ENCODE measurements at places on chromosomes 12 and 14. TPM values are rescaled to one million over a fixed set of nuclear protein-coding genes. Genes with fewer than 3 reads are reported as not detected.

Gene NUDT14
- total RNA-seq = 23.0 TPM

Gene AREL1
- 39.5 TPM for total RNA-seq

Gene RTL1
- total RNA-seq = not detected

GRCh38 chr14:50344876-50345563 is 32.9 kb downstream of the DMAC2L start:
- no peak for DNase-seq

DNA sequence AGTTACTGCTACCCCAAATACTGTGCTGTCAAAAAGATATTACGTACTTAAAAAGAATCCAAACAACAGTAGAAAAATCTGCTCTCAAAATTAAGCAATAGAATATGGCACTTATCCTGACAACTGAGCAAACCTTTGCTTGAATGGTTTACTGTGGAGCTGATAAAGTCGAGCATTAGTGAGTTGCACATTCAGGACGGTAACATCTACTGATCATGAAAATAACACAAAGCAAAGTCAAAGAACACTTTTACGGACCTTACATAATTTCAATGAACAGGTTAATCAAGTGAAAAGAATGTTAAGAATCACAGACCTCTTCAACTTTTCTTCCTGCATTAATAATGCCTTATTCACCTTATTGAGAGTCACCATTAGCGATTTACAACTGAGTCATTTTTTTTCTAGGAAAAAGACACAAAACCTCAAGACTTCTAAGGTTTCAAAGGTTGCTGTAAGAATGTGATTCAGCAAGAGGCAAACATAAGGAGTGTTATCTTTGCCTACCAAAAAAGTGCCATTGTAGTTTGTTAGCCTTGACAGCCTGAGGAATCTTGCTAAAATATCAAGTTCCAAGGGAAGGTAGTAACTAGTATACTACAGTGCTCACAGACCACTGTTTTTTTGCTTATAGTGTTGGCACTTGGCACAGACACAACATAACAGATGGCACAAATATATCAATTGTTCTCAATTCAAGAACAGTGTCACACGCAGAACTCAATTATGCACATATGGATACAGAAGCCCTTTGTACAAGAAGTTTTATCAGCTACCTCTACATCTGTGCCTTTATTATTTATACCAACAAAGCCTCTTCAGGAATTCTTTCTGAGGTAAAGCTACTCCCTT is 334.2 kb upstream of the RPL10L start:
- no peak for DNase-seq

GRCh38 chr12:48004053-48004941 is at the start of gene COL2A1:
Gene COL2A1, minus strand, starts transcription at chr12:48004476. Its CDS starts 155 bp downstream, at chr12:48004321.
- DNase-seq = no peak

DNA sequence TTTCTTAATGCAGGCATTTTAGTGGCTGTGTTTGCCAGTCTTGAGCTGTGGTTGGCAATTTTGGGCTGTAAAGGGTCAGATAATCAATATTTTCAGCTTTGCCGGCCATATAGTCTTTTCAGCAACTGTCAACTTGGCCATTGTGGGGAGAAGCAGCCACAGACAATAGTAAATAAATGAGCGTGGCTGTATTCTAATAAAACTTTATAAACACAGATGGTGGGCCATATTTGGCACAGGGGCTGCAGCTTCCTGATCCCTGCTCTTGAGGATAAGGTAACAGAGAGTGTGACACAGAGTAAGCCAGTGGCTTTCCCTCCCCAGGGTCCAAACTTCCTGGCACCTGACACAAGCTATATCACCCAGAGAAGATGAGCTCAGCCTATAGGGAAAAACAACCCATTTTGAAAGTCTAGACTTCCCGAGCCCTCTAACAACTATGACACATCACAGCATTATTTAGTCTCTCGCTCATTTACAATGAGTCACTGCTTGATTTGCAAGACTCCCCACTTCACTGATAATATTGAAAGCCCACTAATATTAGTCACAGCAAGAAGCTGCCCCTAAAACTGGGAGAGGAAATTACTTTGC is 163.1 kb upstream of the TMPO start:
- no peak for DNase-seq

- DNase-seq = no peak
These were observed 4.2 kb downstream of the TGFB3 start for GRCh38 chr14:75977582-75977943.

- no peak for DNase-seq
These were observed 5.1 kb upstream of the NUMB start for GRCh38 chr14:73463411-73463810.

DNA sequence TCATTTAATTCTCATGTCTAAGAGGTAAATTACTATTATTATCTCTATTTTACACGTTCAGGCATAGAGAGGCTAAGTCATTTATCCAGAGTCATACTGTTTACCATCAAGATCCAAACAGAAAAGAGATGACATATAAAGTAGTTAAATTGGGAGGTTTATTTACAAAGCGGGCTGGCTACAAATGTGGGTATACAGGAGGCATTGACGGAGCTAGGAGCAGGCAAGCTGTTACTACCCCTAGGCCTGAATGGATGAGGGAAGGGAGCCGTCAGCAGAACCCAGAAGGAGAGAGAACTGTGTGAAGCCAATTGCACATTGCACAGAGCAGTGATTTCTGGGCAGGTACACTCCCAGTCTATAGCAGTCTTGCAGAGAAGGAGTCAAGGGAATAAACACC is 39.8 kb downstream of the DACT1 start:
- no peak for DNase-seq

DNA sequence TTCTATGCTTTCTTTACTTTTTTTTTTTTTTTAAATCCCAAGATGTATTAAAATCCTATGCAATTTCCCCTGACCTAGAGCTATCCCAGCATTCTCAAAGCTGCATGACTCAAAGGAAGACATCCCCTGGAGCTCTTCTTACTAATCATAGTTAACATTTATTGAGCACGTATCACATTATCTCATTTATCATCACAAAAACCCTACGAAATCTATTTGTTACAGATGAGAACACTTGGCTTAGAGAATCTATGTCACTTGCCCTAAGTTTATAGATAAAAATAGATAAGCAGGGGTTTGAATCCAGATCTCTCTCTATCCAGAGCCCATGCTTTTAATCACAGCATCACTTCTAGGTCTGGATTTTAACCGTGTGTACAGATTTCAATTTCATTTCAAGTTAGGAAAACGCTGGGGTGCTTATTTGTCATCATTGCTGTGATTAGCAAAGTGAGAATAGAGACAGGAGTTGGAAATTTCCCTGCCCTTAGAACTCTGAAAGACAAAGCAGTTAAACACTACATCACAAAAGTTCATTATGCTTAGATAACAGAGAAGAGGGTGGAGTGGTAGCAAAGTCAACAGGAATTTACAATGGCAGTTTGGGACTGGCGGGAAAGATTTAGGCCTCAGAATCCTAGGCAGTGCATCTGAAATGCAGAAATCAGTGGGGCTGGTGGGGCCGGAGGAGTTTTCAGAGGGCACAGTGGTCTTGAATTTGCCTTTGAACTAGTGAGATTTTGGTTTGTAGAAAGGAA is 177.7 kb upstream of the FRMD6 start:
- DNase-seq = no peak

GRCh38 chr14:101713621-101714349 is 47.7 kb upstream of the PPP2R5C start:
- peak; percentile 78 for DNase-seq
